ENCODE measurements at places on chromosomes 12 and 14.
A peak's percentile ranks its signal among the peaks of the same experiment; 100 is the strongest.

DNA sequence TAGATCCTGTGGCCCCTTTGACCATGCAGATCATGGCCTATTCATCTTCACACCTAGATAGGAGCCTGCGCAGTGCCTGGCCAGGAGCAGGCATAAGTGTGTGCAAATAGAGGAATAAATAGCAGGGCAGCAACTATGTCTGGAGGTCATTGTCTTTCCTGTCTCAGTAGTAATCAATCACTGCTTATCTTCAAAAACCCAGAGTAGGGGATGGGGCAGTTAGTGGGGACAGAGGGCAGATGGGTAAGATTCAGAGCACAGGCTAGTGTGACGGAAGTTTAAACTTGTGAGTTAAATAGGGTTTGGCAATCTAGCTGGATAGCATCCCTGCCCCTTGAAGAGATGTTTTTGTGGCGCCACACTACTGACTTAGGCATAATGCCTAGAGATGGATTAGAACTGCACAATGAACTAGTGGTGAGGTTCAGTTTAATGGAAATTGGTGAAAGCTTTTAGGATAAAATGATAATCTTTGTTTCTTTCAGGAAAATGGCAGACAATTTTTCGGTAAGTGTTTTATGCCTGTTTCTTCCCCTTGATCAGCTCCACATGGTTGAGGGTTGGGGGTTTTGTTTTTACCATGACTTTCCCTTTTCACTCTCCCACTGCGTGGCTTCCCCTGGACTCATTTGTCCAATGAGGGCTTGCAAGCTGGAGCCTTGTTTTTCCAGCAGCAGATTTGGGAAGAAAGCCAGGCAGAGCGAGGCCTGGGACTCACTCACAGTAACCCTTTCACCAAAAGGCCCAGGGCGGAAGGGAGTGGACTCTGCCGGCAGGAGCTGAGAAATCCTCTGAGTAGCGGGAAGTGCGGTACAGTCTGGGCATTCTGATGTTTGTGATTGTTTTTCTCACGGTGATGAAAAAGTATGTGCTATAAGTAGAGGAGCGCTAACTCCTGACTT is 8.1 kb downstream of the LGALS3 start:
- DNase-seq, result no peak

DNA sequence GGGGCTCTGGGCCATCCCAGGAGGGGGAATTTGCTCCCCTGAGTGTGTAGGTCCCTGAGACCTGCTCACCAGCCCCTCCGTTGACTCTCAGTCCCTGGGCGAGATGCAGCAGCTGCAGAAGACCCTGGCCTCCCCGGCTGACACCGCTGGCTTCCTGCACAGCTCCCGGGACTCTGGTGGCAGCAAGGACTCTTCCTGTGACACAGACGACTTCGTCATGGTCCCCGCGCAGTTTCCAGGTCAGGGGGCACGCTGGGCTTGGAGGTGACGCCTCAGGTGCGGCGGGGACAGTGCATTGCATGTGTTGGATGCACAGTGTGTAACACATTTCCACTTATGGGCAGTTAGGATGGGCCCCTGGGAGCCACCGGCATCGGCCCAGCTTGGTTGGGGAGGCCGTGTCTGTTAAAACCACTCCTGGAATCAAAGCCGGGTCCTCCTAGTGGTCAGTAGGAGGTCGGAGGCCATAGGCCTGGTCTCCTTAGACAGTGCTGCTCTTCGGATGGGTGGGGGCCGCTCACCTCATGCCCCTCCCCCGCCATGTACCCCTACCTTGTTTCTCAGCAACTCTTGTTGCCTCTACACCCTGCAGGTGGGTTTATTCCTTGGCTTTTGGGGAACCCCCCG is 17.1 kb upstream of the PUS1 start:
- DNase-seq, result peak; percentile 17

GRCh38 chr14:52155651-52156213 is 86.9 kb upstream of the NID2 start:
- DNase-seq, result no peak

DNA sequence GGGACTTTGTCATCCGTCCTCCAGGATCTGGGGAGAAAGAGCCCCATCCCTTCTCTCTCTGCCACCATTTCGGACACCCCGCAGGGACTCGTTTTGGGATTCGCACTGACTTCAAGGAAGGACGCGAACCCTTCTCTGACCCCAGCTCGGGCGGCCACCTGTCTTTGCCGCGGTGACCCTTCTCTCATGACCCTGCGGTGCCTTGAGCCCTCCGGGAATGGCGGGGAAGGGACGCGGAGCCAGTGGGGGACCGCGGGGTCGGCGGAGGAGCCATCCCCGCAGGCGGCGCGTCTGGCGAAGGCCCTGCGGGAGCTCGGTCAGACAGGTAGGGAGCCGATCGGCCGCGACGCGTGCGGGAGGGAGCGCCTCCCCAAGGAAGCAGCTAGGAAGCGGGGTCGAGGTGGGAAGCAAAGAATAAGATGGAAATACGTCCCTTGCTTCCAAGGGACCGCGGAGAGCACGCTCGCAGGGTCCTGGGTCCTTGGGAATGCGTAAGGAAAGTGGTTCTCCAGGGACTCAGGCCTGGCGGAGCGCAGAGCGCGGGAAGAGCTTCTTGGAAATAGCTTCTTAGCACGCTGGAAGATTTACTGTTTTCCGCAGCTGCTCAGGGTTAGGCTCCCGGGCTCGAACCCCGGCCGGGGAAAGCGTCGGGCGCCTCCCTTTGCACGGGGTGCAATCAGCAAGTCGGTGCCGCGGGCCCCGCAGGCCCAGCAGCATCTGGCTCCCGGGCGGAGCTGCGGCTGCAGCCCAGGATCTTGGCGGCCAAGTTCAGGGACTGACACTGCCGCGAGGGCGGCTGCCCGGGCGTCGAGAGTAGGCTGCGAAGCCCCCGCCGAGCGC is 457 bp downstream of the SOCS2 start:
- peak; percentile 43 for DNase-seq

- DNase-seq, result no peak
These were observed 19.4 kb downstream of the TMEM116 start for GRCh38 chr12:111993292-111994150.
